ENCODE measurements at places on chromosomes 6 and 20.

DNA sequence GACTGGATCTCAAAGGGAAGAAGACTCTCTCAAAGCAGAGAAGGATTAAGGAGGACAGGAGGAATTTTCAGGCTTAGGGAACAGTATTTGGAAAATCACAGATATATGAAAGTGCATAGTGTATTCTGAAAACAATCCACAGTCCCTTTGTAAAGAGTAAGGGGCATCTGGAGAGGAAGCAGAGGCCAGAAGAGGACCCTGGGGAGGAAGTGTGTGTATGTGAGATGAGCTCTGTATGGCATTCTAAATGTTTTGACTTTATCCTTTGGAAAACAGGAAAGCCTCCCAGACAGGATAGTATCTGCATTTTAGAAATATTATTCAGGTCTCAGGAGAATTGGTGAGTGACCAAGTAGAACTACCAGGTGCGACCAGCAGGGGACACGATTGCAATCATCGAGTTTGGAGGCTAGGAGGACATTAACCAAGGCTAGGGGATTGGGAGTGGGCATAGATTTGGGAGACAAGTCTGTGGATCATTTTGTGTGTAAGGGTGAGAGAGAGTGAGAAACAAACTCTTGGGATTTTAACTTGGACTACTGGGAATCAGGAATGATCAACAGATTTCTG, 38.3 kb upstream of the FAM184A start:
- DNase-seq, result no peak

GRCh38 chr20:36180323-36180722, 25.8 kb downstream of the EPB41L1 start:
- no peak for DNase-seq

- no peak for DNase-seq
Observed at GRCh38 chr6:24694198-24694597, 24.8 kb downstream of the C6orf62 start.

DNA sequence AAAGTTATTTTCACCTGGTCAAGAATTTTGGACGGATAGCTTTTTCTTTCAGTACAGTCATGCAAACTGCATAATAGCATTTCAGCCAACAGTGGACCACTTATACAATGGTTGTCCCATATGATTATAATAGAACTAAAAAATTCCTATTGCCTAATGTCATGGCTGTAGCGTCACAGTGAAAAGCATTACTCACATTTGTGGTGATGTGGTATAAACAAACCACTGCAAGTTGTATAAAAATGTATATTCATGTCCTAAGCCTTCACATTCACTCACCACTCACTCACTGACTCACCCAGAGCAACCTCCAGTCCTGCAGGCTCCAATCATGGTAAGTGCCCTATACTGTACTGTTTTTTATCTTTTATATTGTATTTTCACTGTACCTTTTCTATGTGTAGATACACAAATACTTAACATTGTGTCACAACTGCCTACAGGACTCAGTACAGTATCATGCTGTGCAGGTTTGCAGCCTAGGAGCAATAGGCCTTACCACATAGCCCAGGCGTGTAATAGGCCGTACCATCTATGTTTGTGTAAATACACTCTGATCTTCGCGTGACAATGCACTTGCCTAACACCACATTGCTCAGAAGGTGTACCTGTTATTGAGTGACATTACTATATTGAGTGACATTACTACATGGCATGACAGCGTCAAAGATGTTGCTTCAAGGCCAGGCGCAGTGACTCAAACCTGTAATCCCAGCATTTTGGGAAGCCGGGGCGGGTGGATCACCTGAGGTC, 17.9 kb downstream of the ABHD12 start:
- DNase-seq, result no peak

DNA sequence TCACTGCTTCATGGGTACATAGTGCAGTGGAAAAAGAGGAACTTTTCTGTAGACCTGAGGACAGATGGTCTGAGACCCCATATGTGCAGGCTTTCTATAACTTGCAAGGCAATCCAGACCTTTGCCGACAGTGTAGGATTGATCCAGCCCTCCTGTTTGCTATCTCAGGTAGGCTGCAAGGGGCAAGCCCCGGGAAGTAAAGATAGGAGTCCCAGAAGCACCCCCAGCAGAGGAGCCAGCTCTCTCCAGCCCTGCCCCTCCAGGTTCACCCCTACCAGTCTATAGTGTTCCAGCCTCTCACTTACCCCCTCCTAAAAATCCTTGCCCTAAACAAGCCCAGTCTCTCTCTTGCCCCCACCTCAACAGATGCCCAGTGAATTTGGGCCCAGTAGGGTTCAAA, 96.2 kb downstream of the FAXC start:
- no peak for DNase-seq

GRCh38 chr6:4920914-4921410, 82.9 kb downstream of the RPP40 start:
- DNase-seq, result no peak

GRCh38 chr6:125918681-125919566, 37.6 kb upstream of the HINT3 start:
- DNase-seq, result peak; percentile 62

- peak; percentile 84 for DNase-seq
Observed at GRCh38 chr6:37171970-37172812, 2.2 kb downstream of the PIM1 start.

GRCh38 chr20:64083804-64084684, at the start of gene LKAAEAR1:
Gene LKAAEAR1 (minus strand): TSS chr20:64084398. CDS start chr20:64084219, 179 bp downstream.
- no peak for DNase-seq

DNA sequence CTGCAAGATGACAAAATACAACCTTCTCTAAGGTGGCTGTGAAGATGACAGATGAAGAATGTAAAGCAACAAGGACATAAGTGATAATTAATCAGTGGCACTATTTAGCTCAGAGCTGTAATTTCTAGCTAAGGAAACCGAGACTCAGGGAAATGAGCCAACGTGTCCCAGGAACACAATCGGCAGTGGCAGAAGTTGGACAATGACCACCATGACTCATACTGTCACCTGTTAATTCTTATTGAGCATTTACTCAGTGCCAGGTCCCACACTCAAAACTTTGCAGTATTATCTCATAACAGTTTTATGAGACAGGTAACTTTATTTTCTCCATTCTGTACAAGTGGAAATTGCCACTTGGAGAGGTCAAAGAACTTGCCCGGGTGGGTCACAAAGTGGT, 55.8 kb downstream of the LAMA4 start:
- no peak for DNase-seq

- DNase-seq, result no peak
Observed at GRCh38 chr6:7175462-7175861, 67.7 kb downstream of the RREB1 start.

GRCh38 chr20:47785311-47785853, at the start of gene SULF2:
Gene SULF2 (minus strand): TSS chr20:47785481. CDS start chr20:47757363, 28,118 bp downstream.
- DNase-seq, result no peak

DNA sequence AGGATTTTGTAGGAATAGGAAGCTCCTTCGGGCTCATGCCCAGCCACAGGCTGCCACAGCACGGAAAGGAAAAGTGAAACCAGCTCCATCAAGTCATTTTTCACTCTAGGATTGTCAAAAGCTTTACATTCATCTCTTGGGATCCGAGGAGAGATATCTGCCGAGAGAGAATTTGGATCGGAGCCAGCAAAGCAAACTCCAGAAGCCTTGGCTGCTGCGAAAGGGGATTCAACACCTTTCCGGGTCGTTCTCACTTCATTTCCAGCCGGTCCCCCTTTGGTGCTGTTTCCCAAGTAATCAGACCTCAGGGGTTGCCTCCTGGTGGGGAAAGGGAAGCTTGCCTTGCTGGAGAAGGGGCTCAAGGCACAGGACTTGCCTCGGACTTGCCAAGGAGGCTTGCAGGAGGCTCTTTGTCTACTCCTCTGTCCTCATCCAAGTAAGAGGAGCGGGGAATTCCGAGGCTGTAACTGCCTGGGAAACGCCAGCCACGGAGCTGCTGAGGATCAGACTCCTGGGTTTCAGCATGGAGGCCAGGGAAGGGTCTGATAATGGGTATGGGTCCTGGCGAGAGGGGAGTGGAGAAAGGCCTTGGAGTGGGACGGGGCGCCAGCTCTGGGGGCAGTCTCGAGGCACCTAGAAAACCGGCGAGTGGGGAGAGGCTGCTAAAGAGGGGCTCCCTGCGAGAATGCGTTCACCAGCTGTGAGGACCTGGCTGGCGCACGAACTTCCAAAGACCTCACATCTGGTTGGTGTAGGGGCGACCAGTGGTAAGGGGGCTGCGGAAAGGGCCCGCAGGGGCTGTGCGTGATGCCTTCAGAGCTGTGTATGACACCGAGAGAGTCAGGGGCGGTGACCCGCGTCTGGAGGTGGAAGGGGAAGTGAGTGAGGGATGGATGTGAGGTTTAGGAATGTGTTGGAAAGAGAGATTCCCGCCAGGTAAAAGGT, 702 bp downstream of the ETV7 start:
- no peak for DNase-seq

GRCh38 chr20:46330831-46331371, 22.6 kb upstream of the CDH22 start:
- DNase-seq, result no peak

DNA sequence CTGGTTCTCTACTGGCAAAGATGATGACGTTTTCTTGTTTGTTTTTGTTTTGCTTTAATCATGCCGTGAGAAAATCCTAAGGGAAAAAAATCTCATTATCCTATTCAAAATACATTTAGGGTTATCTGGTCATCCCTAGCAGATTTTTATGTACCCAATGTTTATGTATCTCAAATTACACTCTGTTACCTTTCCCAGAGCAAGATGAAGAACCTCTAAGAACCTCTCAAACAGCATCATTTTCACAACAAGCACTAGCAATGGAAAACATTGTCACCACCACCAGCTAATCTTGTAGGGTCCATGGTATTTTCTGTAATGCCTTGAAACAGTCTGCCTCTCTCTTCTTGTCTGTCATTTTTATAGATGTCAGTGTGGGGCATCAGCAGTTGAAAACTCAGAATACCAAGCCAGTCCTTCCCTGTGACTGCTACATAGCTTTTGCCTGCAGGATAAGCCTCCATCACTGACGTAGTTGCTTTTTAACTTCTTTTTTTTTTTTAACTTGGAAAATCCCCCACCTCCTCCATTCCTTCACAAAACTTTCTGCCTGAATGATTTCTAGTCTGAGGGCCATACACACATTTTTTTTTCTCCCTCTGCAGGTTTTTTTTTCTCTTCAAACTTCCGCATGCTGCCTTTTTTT, 2.4 kb upstream of the SNAP25 start:
- DNase-seq, result no peak

GRCh38 chr6:154448448-154449096, 61.9 kb downstream of the CNKSR3 start:
- no peak for DNase-seq

DNA sequence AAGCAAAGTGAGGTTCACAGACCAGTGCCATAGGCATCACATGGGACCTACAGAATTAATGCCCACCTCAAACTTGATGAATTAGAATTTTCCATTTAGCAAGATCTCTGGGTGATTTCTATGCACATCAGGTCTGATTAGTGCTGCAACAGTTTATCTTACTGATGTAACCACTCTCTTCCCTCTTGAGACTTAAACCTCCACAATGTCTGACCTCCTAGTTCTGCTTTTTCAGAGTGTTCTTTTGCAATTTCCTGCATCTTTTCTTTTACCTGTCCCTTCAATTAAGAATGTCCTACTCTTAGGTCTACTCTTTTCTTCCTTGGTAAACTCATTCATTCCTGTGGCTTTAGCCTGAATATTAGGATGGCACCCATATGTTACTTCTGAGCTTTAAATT, 615.3 kb downstream of the TFAP2A start:
- no peak for DNase-seq

DNA sequence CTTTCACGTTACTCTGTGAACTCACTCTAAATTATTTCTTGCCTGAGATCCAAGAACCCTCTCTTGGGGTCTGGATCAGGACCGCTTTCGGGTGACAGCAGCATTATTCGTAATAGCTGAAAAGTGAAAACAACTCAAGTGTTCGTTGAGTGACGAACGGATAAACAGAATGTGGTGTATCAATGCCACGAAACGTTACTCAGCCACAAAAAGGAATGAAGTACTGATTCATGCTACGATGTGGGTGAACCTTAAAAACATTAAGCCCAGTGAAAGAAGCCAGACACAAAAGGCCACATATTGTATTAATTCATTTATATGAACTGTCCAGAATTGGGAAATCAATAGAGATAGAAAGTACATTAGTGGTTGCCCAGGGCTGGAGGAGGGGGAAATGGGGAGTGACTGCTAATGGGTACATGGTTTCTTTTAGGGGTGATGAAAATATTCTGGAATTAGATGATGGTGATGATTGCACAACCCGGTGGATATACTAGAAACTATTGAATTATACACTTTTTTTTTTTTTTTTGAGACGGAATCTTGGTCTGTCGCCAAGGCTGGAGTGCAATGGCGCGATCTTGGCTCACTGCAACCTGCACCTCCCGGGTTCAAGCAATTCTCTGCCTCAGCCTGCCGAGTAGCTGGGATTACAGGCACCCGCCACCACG, 8.4 kb downstream of the PTGIS start:
- no peak for DNase-seq

DNA sequence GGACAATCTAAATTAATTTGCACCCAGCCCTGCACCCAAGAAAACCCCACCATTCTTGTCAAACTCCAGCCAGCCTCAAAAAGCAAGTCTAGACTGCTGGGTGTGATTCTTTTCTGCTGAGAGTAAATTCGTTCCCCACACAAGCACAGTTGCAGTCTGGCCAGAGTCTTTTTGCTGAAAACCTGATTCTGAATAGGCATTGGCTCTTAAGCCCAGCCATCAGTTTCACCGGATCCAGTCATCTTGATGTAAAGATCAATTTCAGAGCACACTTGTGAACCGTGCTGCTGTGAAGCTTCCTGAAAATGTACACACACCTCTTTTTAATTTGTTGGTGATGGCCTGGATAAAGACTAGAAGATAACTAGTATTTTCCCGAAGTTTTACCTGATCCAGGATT, 159.4 kb upstream of the GGTLC1 start:
- DNase-seq, result no peak

GRCh38 chr6:91716361-91716760, 1129.5 kb upstream of the MAP3K7 start:
- DNase-seq, result no peak

DNA sequence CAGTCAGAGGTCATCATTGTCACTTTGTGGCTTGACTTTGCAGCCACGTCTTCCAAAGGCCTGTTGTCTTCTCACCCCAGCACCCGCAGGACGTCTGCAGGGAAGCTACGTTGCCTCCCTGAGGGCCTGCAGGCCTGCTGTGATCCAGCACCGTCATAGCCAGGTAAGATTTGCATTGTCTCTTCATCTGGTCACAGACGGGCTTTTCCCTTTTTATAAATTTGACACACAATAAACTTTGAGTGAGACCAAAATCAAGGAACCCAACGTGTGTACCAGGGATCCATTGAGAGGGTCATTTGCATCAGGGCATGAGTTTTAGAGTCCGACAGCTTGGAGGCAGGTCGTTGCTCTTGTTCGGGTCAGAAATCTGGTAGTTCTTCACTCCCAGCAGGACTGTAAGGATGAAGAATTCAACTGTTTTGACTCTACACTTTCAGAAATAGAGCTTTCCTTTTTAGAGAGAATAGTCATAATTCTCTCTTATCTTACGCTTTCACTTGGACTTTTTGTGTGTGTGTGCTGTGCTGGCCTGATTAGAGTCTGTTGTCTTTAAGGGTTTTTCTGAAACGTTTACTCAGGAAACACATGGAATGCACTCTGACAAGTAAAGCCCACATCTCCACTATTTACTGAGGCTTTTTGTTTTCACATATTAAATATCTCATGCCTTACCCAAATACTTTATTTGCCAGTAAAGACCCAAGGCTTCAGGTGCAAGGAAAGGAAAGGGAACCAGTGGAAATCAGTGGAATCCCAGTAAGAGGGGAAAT, 177.2 kb upstream of the TAB2 start:
- DNase-seq, result peak; percentile 21

Measured in activated CD4-positive, alpha-beta T cell treated with anti-CD3 and anti-CD28 coated beads, Interleukin-2, amount 50 U/mL, for 24 hours (primary cell).